Skeletal muscle tissue (tissue), 5 donors: ENCODE measurements at places on chromosomes 6 and 20. TPM values are rescaled to one million over a fixed set of nuclear protein-coding genes. Genes with fewer than 3 reads are reported as not detected.

The ZSCAN16 gene
- total RNA-seq = 3.7 TPM

The TCF15 gene
- total RNA-seq = 2.1 TPM

The KCNQ5 gene
- total RNA-seq = 0.52 TPM

The MLN gene
- not detected for total RNA-seq

The NKAIN4 gene
- total RNA-seq = 13.6 TPM

The CHRNA4 gene
- total RNA-seq = 0.52 TPM

The FAM83C gene
- not detected for total RNA-seq

The SLC22A23 gene
- total RNA-seq = 2.6 TPM

The CARMIL1 gene
- total RNA-seq = 4.7 TPM

The ETV7 gene
- not detected for total RNA-seq

The ZNF391 gene
- total RNA-seq = 2.1 TPM

The C6orf132 gene
- total RNA-seq = under 0.01 TPM

The SLC22A2 gene
- not detected for total RNA-seq

The EYS gene
- total RNA-seq = 2.1 TPM

The PPP1R3G gene
- total RNA-seq = 2.1 TPM

The ARFGEF2 gene
- 18.3 TPM for total RNA-seq

The DNAH8 gene
- 14.6 TPM for total RNA-seq

The PRSS16 gene
- total RNA-seq = 1.6 TPM

The ECT2L gene
- under 0.01 TPM for total RNA-seq

The CYP21A2 gene
- not detected for total RNA-seq

The GABRR1 gene
- 0.52 TPM for total RNA-seq

The KCNK5 gene
- total RNA-seq = 1.6 TPM

The CFB gene
- 3.7 TPM for total RNA-seq

The NOL4L gene
- total RNA-seq = 4.2 TPM

The MUC21 gene
- not detected for total RNA-seq

The MRPS26 gene
- total RNA-seq = 25.6 TPM

The SS18L1 gene
- 11.5 TPM for total RNA-seq

The CD24 gene
- total RNA-seq = 16.7 TPM

The PRDM13 gene
- total RNA-seq = not detected

The SASH1 gene
- 85.1 TPM for total RNA-seq

The COX4I2 gene
- 16.2 TPM for total RNA-seq

The MAP3K5 gene
- 6.8 TPM for total RNA-seq

The WFDC12 gene
- not detected for total RNA-seq

The SYCP2 gene
- 3.7 TPM for total RNA-seq

The EYA4 gene
- 40.2 TPM for total RNA-seq

The HLA-DRB1 gene
- total RNA-seq = 28.7 TPM

The ADAM33 gene
- total RNA-seq = 30.8 TPM

The OR2H1 gene
- not detected for total RNA-seq

The SIRPB1 gene
- total RNA-seq = 3.7 TPM

The SMLR1 gene
- total RNA-seq = not detected

The PACRG gene
- total RNA-seq = 1.0 TPM

The MAP7 gene
- under 0.01 TPM for total RNA-seq

The SEL1L2 gene
- not detected for total RNA-seq

The SEMG1 gene
- total RNA-seq = not detected

The BPIFB2 gene
- not detected for total RNA-seq

The IP6K3 gene
- 13.6 TPM for total RNA-seq

The PTPRK gene
- total RNA-seq = 37.1 TPM

The GZF1 gene
- 11.0 TPM for total RNA-seq

The ANKEF1 gene
- 1.0 TPM for total RNA-seq

The RNF39 gene
- total RNA-seq = not detected

The PRKN gene
- total RNA-seq = 16.7 TPM

The ZBP1 gene
- under 0.01 TPM for total RNA-seq
